ENCODE measurements at places on chromosomes 3 and 15.

DNA sequence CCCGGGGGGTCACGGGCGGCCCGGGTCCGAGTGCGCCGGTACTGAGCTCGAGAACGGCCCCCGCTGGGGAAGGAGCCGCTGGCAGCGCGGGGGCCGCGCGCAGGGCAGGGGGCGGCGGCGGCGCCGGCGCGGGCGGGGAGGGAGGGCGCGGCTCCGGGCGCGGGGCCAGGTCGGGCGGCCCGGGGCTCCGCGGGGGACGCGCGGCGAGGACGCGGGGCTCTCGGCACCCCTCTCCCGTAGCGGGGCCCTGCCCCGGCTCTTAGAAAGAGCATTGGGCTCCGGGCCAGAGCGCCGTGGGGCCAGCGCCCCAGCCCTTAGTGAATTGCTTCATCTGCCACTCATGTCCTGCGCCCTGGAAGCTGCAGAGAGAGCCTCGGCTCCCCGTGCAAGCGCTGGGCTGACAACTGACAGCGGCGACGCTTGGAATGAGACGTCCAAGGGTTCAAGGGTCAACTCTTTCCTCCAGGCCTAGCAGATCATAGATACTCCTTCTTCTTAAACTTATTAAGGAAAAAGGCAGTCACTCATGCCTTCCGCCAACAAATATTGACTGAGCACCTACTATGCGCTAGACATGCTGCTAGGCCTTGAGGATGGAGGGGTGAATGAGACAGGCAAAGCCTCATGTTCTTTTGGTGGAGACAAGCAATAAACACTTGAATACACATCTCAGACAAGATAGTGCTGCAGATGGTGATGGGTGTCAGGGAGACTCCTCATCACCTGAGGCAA, 140.8 kb downstream of the SMAD6 start:
- DNase-seq = no peak

DNA sequence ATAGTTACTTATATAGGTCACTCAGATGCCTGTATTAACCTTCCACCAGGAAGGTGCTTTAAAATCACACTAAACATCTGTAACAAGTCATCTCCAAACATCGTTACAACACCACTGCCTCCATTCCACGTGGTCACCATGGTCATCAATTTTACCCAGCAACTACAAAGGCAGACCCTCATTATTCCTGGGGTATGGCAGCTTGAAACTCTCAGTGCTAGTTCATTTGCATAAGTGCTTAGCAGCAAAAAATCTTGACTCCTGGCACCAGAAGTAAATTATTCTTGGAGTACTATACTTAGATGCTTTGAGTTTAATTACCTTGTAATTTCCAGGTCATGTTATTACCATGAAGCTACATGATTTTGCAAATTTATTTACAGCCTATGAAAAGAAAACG, 250.6 kb downstream of the KBTBD8 start:
- no peak for DNase-seq

DNA sequence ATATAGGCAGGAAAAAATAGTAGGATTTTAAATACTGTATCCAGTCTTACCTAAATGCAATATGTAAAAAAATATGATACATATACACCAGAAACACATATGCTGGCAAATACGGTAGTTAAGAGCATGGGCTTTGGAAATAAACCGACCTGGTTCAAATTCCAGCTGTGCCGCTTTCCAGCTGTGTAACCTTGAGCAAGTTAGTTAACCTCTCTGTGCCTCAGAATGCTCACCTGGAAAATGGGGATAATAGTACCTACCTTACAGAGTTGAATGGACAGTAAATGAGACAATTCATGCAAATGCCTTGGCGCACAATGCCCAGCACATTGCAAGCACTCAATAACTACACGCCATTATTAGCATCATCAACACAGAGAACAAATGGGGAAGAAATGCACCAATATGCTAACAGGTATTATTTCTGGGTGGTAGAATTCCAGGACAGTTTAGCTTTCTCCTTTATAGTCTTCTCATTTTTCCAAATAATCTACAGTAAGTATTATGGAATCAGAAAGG, 50.6 kb downstream of the SUMF1 start:
- DNase-seq = no peak

DNA sequence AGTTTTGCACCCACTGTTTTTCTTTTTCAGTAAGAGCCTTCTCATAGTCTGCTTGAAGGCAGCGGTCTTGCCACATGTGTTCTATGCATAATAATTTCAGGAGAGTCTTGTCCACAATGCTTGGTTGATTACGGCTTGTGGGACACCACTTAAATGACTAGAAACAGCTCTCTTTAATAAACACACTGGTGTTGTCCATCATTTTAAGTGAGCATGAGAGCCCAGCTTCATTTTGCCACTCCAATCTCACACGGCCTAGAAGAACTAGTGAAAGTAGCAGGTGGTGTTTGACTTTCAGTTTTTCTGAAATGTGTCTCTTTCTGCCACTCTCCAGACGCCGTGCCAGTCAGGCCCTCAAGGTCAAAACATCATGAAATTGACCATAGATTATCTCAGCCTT, 292.1 kb downstream of the LPP start:
- DNase-seq = no peak

DNA sequence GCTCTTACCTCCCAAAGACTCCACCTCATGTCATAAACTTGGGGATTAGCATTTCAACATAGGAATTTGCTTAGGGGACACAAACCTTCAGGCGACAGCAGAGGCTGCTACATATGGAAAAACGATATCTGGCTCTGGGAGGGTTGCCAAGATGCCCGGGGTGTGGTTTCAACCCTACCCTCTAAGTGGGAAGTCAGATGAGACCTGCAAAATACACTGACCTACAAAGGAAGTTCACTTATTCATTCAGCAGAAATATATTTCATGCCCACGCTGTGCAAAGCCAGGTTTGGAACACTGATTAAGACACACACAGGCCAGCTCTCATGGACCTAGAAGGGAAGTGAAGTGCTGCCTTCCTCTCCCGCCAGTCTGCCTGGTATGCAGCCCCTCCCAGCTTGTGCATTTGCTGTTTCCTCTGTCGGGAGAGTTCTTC, 239.3 kb downstream of the FEZF2 start:
- no peak for DNase-seq

DNA sequence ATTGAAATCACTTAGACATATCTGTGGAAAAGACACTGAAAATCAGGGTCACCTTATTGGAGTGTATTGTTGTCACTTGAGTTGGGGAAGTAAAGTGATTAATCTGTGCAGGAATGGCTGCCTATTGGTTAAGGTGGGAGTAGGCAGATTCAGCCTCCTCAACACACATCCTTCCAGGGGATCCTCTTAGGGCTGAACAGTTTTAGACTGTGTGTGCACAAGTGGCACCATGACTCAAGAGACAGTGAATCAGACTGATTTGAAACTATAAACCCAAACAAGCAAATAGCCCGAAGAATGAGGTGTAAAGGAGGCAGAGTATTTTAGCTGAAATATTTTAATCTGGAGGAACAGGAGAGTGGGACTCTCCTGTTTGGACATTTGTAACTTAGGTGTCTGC, 4.9 kb downstream of the ABHD17C start:
- no peak for DNase-seq

DNA sequence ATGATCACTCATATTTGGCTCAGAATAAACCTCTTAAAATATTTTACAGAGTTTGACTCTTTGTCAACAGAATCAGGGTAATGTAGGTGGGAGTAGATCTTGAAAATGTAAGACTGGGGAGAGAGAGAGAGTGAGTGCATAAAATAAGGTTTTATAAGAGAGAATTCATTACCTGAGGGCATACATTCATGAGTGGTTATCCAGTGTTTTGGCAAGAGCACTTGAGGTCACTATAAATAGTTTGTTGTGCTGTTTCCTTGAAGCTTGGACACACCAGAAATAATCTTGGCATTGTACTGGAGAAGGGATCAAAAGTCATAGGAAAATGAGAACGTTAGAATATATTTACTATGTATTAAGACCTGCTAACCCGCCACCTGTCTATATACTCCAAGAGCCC, 33.4 kb downstream of the SLC28A2 start:
- no peak for DNase-seq

GRCh38 chr15:68001811-68002210, 52.3 kb upstream of the PIAS1 start:
- no peak for DNase-seq

GRCh38 chr3:104723000-104723399, 643.7 kb upstream of the ALCAM start:
- DNase-seq = no peak

- no peak for DNase-seq
Measured at GRCh38 chr3:28376424-28376823, 27.8 kb upstream of the AZI2 start.

DNA sequence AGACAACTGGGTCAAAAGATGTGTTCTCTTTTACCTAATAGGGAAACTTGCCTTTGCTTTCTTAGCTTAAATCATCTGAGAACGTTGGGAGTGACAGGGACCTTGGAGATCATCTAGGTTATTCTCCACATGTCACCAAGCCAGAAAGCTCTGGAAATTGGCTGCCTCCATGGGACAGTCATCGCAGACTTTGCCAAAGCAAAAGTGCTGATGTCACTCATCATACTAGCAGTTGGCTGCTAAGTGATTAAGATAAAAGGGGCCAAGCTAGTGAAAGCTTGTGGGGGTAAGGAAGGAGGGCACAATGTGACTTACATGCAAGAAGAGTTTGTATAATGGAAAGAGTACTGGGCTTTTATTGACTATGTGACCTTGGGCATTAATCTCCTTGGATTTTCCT, 198.0 kb upstream of the PFN2 start:
- no peak for DNase-seq

- no peak for DNase-seq
Measured at GRCh38 chr15:67190326-67190725, 64.1 kb downstream of the AAGAB start.
